ENCODE measurements at places on chromosomes 11 and 22. TPM values are rescaled to one million over a fixed set of nuclear protein-coding genes. Genes with fewer than 3 reads are reported as not detected.

Gene NPAT
- 11.0 TPM for total RNA-seq

Gene MOV10L1
- 14.8 TPM for total RNA-seq

Gene CHST1
- 0.59 TPM for total RNA-seq

Gene MMP1
- total RNA-seq = 122 TPM

Gene PKNOX2
- 1.8 TPM for total RNA-seq

Measured in smooth muscle cell of the umbilical artery (primary cell).